ENCODE measurements at places on chromosomes 12 and 14.

DNA sequence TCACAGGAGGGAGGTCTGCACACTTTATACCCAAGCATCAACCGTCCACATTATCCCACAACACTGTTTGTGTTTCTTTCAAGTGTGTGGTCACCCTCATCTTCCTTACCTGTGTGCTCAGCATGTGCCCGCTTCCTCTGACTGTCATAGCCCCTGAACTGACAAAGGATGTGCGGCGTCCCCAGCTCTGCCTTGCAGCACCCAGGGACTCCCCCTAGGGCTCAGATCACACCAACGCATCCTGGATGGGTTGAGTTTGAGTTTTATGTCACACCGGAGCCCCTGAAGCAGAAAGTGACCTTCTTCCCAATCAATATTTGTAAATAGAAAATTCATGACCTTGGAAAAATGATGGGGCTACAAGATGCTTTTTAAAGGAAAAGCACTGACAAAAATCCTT, 770.7 kb upstream of the TMEM132C start:
- no peak for DNase-seq

DNA sequence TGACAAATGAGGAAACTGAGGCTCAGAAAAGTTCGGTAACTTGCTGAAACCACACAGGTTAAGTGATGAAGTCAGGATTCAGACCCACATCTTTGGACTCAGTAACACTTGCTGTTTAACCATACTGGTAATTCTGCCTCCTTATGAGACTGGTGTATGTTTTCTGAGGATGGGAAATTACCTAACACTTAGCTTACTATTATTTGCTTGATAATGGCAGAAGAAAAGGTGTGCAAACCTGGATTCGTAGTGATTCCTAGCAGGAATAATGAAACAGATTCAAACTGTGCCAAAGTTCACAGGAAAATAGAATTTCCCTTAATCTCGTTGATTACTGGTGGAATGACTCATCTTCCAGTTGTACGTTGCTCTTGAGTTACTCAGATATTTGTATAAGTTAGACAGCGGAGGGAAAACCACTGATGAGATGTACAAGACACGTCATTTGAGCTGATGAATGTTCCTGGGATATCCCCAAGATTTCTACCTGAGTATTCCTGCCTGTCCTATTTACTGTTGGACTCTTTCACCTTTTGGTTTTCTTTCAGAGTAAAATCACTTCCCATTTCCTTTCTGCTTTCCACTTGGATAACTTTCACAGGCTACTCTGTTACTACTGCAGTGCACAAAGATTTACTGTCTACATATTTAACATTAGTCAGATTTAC, 37.5 kb downstream of the PRORP start:
- no peak for DNase-seq

GRCh38 chr14:89542786-89543424, 125.9 kb upstream of the FOXN3 start:
- no peak for DNase-seq

- DNase-seq: no peak
Observed at GRCh38 chr12:119710965-119711551, 43.1 kb downstream of the PRKAB1 start.

GRCh38 chr12:20830456-20830855, 20.0 kb downstream of the SLCO1B3 start:
- no peak for DNase-seq
